ENCODE measurements at places on chromosomes 12 and 14. TPM values are rescaled to one million over a fixed set of nuclear protein-coding genes. Genes with fewer than 3 reads are reported as not detected.

- no peak for DNase-seq
These were observed 360.9 kb upstream of the NAV3 start for GRCh38 chr12:77469578-77470333.

The STXBP6 gene
- total RNA-seq: 10.0 TPM

DNA sequence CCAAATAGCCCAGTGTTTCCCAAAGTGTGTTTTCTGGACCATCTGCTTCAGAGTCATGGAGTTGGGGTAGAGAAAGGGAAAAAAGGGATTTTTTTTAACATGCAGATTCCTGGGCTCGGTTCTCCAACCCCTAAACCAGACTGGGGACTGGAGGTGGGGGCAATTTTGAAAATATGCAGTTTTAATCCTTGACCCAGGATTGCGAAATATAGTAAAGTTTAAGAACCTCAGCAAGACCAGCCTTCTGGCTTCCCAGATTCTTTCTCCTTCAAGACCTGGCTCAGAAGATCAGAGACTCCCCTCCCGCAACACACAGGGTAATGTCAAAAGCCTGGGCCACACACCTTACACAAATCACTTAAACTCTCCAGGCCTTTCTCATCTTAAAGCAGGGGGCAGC, 150.1 kb downstream of the PAH start:
- DNase-seq: no peak

The RARG gene
- 101 TPM for total RNA-seq

DNA sequence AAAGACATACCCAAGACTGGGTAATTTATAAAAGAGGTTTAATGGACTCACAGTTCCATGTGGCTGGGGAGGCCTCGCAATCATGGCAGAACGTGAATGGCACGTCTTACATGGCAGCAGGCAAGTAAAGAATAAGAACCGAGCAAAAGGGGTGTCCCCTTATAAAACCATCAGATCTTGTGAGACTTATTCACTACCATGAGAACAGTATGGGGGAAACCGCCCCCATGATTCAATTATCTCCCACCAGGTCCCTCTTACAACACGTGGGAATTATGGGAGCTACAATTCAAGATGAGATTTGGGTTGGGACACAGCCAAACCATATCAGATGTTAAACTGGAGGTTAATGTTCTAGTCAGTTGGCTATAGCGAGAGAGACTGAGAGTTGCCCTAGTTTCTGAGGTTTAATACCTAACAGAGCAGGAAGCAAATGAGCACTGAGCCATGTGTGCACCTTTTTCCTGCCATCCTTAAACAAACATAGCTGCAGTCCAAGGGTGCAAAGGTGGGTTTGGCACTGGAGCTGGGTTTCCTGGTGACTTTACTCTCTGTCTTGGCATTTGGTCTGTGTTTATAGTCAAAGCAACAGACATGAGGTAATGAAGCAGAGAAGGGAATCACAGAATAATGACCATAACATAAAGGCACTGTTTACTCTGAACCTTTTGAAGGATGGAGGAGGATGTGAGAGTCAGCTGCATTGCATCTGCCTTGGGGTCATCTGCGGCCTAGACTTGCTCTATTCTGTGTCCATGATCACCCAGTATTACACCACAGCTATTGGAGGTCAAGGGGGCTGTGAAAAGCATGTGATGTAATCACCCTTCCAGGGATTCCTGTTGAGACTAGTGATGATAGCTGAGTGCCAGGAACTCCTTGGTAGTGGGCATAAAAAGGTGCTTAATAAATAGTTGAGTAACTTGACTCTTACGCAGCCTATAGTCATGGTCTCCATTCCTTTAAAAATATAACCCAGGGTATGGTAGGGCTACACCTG, 83.6 kb upstream of the USP44 start:
- DNase-seq: no peak

DNA sequence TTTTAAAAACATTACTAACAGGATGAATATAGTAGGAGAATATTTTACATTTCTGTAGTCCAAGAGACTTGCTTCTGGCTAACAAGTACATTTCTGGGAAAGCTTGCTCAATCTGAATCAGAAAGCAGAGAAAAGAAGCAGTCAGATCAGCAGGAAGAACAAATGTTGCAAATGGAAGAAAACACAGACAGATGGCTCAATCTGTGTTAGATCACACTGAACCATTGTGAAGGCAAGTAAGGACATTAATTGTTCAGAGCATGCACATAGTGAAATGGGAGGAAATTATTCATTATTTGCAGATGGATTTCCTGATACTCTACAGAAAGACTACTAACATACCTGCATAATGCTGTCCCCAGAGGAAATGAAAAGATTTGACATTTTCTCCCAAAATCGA, 65.2 kb upstream of the CNOT2 start:
- no peak for DNase-seq

- DNase-seq: no peak
These were observed 61.7 kb upstream of the BCL2L14 start for GRCh38 chr12:12008931-12009611.
